ENCODE measurements at places on chromosomes 11 and 22. TPM values are rescaled to one million over a fixed set of nuclear protein-coding genes. Genes with fewer than 3 reads are reported as not detected.

DNA sequence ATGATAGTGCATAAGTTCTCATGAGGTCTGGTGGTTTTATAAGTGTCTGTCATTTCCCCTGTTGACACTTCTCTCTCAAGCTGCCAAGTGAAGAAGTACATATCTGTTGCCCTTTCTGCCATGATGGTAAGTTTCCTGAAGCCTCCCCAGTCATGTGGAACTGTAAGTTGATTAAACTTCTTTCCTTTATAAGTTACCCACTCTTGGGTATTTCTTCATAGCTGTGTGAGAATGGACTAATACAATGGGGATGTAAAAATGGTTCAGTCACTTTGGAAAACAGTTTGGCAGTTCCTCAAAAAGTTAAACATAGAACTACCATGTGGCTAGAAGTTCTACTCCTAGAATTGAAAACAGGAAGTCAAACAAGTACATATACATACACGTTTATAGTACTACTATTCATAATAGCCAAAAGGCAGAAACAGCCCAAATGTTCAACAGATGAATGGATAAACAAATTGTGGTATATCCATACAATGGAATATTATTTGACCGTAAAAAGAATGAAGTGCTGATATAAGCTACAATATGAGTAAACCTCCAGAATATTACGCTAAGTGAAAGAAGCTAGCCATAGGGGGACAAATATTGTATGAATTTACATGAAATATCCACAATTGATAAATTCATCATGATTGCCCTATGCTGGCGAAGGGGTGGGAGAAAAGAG is 16.0 kb upstream of the DKK3 start:
- no peak for DNase-seq

- no peak for DNase-seq
Observed at GRCh38 chr11:16881766-16882165, 132.4 kb downstream of the PLEKHA7 start.

GRCh38 chr11:127059750-127060149 is 59.2 kb upstream of the KIRREL3 start:
- DNase-seq: no peak

DNA sequence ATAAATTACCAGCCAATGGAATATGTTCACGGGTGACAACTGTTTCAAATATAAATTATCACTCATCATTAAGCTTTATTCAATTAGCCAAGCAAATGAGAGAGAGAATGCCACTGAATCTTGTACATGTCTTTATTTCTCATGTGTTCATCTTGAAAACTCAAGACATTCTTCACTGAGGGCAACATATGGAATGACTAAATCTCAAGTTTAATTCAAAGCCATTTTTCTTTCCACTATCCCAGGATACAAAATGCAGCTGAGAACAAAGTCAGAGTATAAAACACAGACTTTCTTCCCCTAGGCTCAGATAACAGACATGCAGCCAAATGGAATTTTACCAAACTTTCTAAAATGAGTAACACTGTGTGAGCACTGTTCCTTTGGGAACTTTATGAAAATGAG is 12.1 kb upstream of the BBOX1 start:
- peak; percentile 79 for DNase-seq

DNA sequence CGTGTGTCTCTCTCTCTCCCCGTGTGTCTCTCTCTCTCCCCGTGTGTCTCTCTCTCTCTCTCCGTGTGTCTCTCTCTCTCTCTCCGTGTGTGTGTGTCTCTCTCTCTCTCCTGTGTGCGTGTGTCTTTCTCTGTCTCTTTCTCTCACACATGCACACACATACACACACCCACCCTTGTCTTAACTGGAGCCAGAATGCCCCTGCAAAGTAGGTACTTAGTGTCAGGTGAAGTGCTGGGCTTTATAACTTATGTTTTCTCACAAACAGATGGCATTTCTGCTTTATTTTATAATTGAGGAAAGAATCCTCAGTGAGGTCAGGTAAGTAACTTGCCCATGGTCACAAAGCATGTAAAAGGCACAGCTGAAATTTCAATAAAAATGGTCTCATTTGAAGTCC is 106.0 kb downstream of the CSNK2A3 start:
- no peak for DNase-seq

GRCh38 chr11:130448039-130448415 is 418 bp upstream of the ADAMTS15 start:
- no peak for DNase-seq

GRCh38 chr11:76074148-76075095 is 131.9 kb downstream of the WNT11 start:
- DNase-seq: peak; percentile 67

- no peak for DNase-seq
Observed at GRCh38 chr11:908273-908672, 2.3 kb downstream of the CHID1 start.

GRCh38 chr11:115739146-115739545 is 234.9 kb upstream of the CADM1 start:
- DNase-seq: no peak

GRCh38 chr11:35146711-35147110 is 7.7 kb downstream of the CD44 start:
- no peak for DNase-seq

- DNase-seq: no peak
Observed at GRCh38 chr11:35090125-35090524, 48.8 kb upstream of the CD44 start.

GRCh38 chr11:1240771-1241170 is 17.9 kb downstream of the MUC5B start:
- no peak for DNase-seq

DNA sequence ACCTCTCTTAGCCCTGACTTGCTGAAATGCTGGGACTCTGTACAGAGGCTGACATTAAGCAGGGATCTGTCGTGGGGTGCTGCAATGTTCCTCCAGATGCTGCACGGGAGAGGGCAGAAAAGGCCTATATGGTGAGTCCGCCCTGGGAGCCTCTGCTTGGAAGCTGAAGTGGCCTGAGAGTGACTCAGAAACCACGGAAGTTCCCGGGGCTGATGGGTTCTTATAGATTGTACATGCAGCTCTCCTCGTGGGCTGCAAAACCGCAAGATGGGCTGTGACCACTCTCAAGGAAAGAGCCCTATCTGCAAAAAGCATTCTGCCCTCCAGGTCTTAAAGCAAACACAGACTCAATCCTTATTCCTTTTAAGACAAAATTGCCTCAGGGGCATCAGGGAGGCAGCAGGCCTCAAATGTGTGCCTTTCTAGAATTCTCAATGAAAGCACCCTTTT is 5.8 kb upstream of the SLC43A3 start:
- DNase-seq: peak; percentile 71

DNA sequence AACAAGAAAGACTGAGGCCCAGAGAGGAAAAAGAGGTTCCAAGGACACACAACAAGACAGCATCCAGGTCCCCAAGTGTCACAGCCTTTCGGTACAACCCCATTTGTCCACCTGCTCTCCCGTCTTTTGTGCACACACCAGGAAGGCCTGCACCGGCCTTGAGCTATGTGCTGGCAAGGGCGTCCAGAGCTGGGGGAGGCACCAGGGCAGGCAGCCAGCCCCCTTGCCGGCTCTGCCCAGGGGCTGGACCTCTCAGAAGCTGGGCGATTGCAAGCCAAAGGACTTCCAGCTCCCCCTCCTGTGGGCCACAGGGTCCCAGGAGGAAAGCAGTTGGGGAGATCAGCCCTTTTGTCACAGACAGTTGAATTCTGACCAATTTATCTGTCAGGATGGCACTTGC is 210.5 kb downstream of the MN1 start:
- no peak for DNase-seq

- DNase-seq: no peak
Observed at GRCh38 chr11:76902121-76903014, 41.6 kb downstream of the ACER3 start.

- DNase-seq: no peak
Observed at GRCh38 chr11:134276396-134277182, 410 bp downstream of the GLB1L3 start.

DNA sequence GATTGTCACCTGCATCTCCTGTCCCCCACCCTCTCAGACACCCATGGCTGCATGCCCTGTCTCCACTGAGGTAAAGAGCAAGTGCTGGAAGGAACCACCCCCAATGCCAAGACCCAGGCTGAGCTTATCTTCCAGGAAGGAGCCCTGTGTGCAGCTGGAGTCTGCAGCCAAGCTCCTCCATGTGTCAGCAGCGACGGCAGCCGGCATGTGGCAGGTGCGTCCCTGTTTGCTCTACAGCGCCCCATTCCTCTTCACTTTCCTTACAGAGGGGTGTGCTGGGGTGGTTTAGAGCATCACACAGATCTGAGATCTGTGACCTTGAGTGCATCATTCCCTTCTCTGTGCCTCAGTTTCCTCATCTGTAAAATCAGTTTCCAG is 7.7 kb upstream of the MN1 start:
- no peak for DNase-seq

DNA sequence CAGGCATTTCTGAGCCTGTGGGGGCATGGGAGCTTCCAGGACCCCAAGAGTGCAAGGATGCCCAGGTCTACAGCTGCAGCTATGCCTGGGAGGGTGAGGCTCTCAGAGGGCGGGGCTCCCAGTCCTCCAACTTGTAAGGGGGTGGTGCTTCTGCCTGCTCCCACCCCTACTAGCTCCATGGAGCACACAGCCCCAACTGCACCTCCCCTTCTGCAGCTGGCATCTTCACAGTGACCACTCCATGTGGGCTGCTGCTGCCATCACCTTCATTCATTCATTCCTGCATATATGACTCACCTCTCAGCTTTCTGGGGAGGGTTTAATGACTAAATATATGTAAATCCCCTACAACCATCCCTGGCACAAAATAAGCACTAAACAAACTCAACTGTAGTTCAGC is 43.8 kb downstream of the CHST1 start:
- no peak for DNase-seq

GRCh38 chr11:57638811-57639320 is 10.8 kb downstream of the YPEL4 start:
- DNase-seq: peak; percentile 24

DNA sequence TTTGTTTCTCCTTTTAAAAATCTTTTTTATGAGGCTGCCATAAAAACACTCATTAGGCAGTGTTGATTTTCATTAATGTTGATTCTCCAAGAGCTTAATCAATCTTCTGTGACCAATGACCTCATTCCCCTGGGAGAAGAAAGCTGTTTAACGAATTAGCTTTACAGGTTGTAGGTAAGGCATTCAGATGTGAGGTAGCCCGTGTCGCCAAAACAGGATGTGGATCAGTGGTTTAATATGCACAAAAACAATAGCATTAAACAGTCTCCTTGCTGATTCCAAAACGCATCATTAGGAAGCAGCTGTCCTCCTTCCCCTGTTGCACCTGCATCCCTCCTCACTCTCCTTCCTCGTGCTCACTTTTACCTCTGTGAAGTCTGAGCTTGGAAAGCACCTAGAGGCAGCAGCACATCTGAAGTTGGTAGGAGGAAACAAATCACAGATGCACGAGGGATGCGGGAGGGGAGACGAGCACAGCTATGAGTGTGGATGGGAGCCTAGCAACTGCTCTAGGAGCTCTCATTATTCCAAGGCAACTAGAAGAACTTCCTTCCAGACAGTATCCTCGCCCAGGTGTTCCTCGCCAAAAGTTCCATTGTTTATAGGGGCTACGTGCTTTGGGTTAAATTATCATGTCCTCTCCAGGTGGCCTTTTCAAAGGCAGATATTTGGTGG is 179.4 kb upstream of the SNX19 start:
- DNase-seq: no peak

DNA sequence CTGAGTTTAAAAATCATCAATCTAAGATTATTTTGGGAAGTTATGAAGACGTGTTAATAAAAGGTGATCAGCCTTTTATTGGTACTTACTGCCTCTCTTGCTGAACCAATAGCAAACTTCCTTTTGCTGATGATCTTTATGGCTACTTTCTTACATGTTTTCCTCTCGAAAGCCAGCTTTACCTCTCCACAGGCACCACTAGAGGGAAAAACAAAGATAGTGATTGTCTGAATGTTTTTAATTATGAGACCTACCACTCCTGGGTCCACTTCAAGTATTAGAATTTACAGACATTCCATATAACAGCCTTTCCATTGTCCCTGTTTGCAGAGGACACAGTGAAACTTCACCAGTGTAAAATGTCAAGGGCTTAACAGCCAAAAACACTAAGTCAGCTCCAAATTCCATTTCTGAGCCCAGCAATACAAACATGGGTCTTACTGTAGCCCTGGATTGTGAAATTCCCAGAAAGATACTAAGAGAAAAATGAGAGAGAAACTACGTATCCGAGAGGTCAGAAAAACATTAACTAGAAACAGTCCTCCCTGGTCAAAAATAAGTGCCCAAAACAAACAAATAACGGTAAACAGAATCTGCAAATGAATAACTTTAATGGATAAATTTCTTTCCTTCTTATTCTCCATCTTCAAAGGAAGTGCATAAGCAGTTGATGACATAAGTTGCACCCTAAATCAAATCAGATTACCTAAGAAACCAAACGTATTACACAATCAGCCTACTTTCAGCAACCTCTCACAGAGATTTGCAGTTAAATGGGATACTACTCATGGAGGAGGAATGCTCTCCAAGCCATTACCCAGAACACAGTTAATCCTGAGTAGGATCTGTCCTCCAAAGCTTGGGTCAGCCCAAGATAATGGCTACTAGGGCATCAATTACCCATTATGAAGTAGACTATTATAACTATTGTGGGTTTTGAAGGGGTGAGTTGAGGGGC is 29.5 kb downstream of the CHEK2 start:
- DNase-seq: peak; percentile 98

DNA sequence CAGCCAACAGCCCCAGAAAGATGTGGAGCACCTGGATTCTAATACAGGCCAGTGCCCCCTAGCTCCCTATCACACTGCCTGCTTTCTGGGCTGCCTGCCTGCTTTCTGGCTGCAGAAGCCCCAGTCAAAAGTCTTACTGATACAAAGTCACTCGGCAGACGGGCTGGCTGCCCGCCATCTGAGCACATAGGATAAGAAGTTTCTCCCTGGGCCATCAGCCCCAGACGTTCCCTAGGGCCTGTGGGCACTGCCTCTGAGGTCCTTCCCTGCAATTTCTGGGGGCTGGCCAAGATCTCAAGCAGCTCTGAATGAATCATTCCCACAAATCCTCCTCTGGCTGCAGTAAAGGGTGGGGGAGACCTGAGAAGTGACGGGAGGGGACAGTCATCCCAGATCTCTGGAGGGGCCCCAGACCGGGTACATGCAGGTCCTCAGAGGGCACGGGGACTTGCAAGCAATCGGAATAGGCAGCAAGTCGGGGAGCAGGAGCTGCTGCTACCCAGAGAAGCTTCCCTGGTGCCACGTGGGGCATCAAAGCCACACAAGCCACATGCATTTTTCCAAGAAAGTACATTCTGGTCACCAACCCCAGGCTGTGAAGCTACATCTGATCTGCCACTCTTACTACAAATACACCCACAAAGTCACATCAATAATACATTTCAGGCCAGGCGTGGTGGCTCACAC is 4.7 kb downstream of the TPST2 start:
- DNase-seq: peak; percentile 70

GRCh38 chr11:66904561-66904960 is 47.7 kb downstream of the LRFN4 start:
- DNase-seq: no peak

The COMMD9 gene
- 39.9 TPM for total RNA-seq

The MAPK8IP1 gene
- 8.1 TPM for total RNA-seq

The NRGN gene
- total RNA-seq: 0.27 TPM

The KCNJ1 gene
- total RNA-seq: 0.25 TPM

The CBLIF gene
- total RNA-seq: not detected

The HBG1 gene
- not detected for total RNA-seq

The WT1 gene
- total RNA-seq: 46.6 TPM

The TOM1 gene
- 48.8 TPM for total RNA-seq

The PHF21B gene
- not detected for total RNA-seq

The TRIM48 gene
- total RNA-seq: not detected

All from fibroblast of the aortic adventitia (primary cell).